OCI-LY7 (cell line): ENCODE measurements at places on chromosomes 11 and 22. TPM values are rescaled to one million over a fixed set of nuclear protein-coding genes. Genes with fewer than 3 reads are reported as not detected.

DNA sequence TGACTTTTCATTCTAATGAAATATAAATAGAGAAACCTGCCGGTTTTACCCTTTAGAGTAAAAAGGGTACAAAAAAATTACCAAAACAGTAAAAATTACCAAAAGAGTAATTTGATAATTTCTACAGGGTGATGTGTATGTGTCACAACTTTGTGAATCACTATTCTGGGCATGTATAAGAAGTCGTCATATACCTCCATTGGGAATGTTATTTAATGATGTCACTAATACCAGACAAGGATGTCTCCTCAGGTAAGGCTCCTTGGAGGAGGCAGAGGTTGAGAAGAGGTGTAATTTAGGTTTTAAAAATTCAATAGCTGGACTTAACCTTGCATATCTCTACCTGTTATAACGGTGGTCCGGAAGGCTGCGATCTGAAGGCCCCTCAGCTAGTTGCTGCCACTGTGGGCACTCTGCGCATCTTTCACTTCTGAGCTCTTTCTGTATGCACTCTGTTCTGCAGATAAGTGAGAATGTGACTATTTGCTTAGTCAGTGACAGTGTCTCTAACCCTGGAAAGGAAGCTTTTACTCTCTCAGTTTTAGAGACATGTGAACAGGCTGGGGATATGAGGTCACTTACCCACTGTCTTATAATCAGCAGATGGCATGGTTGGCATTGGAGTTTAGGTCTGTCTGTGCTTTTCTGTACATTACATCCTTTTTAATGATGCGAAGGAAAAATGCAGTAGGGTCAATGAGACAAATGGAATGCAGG lies 987 bp upstream of the NCR3LG1 start:
- DNase-seq, result no peak

DNA sequence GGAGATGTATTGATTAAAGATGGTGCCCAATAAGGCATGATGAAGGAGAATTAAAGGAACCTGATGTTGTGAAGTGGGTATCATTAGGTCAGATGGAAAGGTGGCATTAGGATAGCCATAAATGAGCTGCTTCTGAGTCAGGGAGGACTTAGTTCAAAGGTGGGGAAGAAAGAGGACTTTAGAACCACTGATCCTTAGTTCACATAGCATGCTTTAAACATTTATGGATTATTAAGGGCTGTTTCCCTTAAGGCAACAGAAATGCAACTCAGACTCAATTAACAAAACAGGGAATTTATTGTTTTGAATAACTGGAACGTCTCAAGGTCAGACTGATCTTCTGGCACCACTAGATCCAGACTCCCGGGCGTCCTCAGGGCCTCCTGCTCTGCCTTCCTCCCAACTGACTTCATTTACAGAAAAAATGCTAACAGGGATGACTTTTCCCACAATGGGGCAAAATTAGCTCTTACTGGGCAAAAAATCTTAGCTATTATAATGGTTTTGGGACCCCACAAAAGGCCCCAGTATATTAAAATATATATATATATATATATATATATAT lies 1526.0 kb downstream of the TBC1D22A start:
- no peak for DNase-seq

- DNase-seq, result no peak
Observed at GRCh38 chr11:78149646-78150045, 10.2 kb upstream of the ALG8 start.

DNA sequence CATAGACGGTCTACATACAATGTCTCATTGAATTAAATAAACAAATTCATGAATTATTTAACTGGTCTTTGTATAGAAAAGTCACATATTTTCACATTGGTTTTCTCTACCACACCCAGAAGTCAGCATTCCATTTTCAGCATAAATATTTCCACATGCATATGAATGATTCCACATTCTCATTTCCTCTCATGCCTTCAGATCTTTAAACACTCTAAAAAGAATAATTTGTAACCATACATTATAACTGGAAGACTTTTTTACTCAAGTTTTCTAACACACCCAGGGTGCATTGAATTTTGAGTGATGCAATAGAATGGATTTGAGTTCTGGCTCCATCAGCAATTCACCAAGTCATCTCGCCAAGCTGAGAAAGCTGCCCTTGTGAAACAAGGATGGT lies 501.8 kb upstream of the TENM4 start:
- no peak for DNase-seq

DNA sequence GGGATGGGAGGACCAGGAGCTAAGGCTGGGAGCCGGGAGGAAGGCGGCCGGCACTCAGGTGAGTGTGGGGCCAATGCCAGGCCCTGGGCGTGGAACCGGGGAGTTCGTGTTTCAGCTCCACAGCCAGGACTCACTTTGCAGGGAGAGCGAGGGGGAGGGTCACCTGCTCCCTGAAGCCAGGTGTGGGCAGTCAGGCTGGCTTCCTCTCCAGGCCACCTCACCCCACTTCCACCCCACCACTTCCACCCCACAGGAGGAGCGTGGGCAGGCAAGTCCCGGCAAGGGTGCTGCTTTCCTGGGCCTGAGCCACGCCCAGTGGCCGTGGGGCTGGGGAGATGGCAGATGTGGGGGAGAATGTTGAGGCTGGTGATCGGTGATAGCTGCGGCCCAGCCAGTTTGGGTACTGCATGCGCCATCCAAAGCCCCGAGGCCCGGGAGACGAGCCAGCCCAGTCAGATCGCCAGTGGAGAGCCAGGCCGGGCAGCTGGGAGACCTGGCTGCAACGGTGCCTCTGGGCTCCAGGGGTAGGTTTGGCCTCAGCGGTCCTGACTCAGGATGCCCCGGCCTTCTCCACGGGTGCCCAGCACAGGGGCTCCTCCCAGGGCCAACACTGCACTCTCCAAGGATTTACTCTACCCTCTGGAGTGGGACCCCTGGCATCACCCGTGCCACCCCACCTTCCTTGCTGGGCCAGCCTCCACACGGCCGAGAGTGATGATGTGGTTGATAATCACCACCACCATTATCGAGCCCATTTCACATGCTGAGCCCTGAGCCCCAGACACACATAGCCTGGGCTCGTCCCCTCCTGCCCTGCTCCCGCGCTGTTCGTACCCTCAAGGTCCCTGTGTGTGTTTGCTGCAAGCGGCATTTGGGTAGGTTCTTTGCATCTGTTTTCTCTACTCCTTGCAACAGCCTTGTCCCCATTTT lies 93.8 kb downstream of the WNT7B start:
- DNase-seq, result no peak

DNA sequence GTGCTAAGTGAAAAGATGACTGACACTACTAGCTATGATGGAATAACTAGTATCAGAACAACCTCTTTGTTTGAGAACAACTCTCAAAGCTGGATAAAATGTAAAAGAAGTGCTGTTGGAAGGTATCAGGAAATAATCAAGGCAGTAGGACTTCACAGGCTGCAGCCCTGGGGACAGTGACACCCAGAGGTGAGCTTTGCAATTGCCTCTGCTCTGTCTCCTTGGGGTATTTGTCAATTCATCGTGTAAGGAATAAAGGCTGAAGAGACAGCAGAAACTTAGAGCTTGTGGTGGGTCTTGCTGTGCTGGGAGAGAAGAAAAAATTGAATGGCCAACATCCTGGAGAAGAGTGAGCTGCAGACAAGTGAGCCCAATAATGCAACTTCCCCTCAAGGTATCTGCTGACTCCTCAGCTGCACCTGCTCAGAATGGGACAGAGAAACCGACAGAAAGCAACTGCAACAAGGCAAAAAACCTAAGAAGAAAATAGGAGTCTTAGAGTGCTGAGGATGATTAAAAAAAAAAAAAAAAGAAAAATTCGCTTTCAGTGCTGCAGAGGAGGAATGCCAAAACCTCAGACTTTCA lies 141.1 kb downstream of the RCN1 start:
- peak; percentile 14 for DNase-seq

DNA sequence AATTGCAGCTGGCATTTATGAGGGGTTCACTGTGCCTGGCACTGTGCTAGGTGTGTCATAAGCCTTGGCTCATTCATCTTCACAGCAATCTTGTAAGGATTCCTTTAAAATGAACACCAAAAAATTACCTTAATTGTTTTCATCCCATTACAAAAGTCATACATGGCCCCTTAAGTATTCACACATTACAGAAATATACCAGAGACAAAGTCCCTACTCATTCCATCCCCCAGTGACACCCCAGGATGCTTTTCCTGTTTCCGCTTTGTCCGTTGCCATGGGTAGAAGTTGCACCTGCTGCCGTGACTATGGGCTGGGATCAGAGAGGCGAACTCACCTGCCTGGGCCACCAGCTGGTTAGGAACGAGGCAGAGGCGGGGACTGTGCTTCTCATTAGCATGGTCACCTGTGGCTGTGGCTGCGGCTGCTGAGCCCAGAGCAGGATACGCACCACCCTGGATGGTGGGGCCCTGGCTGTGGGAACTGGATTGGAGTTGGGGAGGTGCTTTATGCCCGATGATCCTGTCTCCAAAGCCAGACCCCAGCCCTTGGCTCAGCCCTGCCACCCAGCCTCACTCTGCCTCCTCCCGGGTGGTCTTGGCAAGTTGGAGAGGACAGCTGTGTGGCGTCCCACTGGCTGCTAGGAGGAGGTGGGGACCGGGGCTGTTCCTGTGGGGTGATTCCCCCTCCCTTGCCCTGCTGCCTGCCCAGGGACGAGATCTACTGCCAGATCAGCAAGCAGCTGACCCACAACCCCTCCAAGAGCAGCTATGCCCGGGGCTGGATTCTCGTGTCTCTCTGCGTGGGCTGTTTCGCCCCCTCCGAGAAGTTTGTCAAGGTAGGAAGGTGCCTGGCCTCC lies 60.8 kb downstream of the MYO7A start:
- DNase-seq, result no peak

GRCh38 chr11:61092908-61093763 lies 9.2 kb upstream of the CD5 start:
- DNase-seq, result no peak

DNA sequence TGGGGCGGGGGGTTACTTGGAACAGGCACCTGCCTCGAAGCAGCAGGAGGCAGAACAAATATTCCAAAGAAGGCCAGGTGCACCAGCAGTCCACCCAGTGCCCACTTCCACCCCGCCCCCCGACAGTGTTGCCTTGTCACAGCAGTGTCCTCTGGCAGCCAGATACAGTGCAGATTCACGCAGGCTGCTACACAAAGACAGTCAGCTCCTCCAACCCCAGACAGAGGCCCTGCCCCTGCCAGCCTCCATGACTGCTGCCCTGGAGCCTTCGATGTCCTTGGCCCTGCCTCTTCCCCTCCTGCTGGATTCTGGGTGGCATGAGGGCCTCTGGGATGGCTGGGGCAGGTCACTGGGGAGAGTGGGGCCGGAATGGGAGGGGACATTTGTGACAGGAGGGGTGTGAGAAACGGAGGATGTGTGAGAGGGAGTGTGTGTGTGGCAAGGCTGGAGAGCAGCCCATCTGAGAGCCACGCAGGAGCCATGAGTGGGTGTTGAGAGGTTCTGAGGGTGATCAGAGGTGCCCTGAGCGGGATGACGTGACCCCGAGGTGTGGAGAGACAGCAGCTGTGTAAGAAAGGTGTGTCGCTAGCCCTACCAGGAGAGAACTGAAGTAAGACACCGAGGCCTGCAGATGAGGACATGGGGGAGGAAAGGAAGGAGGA lies 173.7 kb downstream of the CEP164 start:
- no peak for DNase-seq

GRCh38 chr11:16252373-16252772 lies 104.0 kb downstream of the SOX6 start:
- DNase-seq, result no peak

- no peak for DNase-seq
Observed at GRCh38 chr22:22657712-22658111, 13.3 kb downstream of the GGTLC2 start.

DNA sequence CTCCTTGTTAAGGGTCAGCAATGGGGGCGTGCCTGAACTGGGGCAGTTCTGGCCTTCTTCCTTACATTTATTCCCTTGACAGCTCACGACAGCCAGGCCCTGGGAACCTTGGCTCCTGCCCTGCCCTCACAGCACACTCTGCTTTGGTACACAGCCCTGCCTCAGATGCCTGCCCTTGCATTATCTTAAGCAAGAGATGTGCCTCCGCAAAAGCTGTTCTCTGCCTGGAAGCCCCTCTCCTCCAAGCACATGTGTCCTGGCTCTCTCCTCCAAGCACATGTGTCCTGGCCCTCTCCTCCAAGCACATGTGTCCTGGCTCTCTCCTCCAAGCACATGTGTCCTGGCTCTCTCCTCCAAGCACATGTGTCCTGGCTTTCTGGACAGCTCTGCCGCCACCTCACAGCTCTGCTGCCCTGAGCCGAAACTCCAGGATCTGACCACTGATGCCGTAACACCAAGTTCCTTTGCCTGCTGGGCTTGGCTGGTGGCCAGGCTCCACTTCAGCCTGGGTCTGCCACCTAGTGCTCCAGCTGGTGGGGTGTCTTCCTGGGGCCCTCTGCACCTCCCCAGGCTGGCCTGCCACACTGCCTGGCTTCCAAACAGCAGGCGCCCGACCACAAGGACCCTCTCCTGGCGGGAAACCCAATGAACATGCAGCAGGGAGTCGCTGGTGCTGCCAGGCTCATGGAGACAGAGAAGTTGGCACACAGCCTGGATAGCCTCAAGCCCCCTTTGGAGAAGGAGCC lies 53.0 kb downstream of the SCUBE1 start:
- no peak for DNase-seq

Gene C22orf42
- not detected in 2 replicates for total RNA-seq

Gene OR56A1
- not detected in 2 replicates for total RNA-seq

Gene BRSK2
- not detected in 2 replicates for total RNA-seq

Gene SCN4B
- not detected in 2 replicates for total RNA-seq

Gene MRE11
- total RNA-seq, result 62.1 and 64.8 TPM in 2 replicates

Gene APBB1
- 25.5 and 28.3 TPM in 2 replicates for total RNA-seq

Gene CLMP
- not detected in 2 replicates for total RNA-seq
